ENCODE measurements at places on chromosomes 13 and 19.

- DNase-seq, result no peak
Measured at GRCh38 chr13:97130190-97130589, 91.9 kb upstream of the MBNL2 start.

DNA sequence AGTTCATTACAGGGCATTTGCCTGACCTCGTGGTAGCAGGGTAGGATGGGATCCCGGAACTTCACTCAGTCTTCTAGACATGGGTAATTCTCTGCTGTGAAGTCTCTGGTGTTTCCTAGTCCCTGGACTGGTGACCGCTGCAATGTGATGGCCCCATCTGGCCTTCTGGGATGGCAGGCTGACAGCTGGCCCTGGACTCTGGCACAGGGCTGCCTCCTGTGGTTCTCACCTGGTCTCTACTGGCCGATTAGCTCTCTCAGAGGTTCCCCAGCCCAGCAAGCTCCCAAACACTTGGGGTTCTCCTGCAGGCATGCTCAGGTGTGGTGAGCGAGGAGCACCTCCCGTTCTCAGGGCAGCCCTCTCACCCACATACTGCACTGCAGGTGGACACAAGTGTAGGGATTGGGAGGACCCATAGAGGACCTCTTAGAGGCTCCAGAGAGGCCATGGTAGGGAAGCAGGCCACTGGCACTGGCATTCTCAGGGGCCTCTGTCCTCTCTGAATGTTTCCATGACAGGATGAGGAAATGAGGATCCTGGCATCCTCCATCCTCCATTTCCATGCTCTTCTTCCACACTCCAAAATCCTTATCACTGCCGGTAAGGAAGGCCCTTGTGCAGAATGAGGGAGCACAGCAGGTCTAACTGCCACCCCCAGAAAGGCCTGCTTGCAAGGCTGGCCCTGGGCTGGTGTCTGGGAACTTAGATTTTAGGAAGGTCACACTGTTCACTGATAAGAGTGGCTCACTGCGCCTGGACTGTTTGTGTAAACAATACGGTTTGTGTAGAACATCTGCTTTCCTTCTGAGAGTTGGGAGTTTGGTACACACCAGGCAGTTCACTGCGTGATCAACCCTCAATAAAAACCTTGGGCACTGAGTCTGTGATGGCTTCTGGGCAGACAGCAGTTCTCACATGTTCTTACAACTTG, 31.5 kb upstream of the FARP1 start:
- DNase-seq, result no peak

- DNase-seq, result no peak
Measured at GRCh38 chr19:15072930-15073647, 8.9 kb upstream of the OR1I1 start.

DNA sequence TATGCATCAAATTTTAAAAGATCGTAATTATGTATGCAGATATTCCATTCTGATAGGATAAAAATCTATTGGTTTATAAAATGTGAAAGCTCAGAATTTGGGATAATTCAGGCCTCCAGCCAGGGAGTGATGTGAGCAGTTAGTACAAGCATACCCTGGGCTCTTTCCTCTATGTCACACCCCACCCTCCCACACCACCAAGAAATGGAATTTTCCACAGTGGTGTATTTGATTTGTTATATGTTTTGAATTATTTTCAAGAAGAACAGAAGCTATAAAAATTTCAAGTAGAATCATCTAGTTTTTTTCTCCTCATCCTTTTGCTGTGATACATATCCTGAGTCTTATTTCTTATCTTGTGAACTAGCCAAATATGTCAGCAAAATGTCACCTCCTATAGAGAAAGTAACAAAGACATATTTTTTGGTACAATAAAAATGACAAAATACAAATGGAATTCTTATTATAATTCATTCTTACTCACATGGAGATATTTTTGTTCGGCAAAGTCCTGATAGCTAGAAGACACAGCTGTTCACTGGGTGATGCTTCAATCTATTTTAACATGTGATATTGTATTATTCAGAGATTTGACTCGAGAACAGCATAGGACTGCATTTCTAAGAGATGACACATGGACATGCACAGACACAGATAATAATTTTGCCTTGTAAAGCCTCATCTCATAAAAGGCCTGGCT, 61.2 kb upstream of the FRY start:
- DNase-seq, result no peak

- DNase-seq, result no peak
Measured at GRCh38 chr13:102847272-102848234, 1.7 kb downstream of the ERCC5 start.

DNA sequence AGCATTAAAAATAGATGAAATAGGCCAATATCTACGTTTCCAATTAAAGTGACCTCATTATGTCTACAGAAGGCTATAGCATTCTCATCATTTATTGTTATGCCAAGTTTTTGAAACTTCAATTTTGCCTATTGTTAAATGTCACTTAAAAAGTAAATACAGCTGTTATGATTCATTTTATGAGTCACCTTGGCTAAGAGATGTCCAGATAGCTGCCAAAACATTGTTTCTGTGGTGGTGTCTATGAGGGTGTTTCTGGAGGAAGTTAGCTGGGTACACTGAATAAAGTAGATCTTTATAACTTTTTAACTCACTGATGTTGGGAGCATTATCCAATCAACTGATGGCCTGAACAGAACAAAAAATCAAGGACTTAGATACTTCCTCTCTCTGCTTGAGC, 1209.7 kb upstream of the PCDH9 start:
- DNase-seq, result no peak

- DNase-seq, result no peak
Measured at GRCh38 chr13:54805743-54806142, 1777.1 kb downstream of the OLFM4 start.

- no peak for DNase-seq
Measured at GRCh38 chr13:65011378-65011777, 2218.8 kb downstream of the PCDH9 start.

DNA sequence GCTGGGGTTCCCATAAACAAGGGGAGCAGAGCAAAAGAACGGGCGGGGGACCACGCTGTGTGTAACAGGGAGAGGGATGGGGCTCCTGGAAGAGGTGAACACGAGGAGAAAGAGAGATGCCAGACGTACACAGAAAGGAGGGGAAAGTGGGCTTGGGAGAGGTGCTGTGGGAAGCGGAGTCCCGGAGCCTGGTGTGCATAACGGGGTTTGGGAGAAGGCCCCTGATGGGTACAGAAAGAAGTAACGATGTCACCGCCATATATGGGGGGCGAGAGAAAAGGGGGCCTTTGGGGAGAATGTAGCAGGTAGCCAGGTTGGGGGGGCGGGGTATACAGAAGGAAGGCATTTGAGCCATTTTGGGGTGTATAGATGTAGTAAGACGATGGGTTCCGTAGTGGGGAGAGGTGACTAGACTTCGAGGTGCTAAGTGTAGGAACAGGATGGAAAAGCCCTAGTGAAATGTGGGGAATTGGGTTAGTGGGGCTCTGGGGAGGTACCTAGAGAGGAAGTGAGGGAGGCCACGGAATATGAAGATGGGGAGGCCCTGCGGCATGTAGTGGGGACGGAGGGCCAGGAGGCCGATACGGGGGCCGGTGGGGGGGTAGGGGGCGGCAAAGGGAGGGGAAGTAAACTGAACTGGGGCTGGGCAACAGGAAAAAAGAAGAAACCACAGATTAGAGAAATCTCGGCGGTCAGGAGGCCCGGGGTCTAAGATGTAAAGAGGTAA, 787 bp downstream of the ZNF580 start:
- DNase-seq, result peak; percentile 23

DNA sequence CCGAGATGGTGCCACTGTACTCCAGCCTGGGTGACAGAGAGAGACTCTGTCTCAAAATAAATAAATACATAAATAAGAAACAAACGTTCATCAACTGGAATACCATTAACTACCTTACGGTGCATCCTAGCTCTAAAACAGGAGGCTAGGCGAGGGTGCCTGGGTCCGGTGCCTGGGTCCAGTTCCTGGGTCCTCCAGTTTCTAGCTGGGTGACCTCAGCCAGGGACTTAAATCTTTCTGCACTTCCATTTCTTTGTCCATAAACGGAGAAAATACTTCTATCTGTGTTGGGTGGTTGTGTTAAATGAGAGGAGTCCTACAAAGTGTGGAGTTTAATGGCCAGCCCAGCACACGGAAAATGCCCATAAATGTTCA, 34.0 kb downstream of the RFX2 start:
- DNase-seq, result no peak

DNA sequence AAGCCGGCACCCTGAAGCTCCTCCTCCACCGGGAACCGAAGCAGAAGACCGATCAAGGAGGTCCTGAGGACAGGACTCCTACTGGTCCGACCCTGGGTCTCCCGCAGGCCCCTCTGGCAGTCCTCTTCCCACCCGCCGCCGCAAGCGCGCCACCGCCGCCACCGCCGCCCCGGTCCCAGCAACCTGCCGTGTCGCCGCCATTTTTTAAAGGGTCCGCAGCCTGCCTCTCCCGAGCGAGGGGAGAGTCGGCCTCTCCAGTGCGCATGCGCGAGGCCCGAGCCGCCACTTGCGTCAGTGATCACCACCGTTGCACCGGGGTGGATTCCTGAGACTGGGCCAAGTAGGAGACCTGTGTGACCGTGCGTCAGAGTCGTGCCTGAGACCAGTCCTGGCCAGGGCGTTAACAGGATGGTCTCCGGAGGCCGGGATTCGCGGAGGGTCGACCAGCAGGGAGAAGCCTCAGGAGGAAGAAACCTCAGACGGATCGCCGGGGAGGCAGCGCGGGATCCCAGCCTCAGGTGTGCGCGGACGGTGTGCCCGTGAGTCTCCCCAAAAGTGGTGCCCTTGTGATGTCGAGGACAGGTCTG, 51.6 kb downstream of the ZNF146 start:
- no peak for DNase-seq

DNA sequence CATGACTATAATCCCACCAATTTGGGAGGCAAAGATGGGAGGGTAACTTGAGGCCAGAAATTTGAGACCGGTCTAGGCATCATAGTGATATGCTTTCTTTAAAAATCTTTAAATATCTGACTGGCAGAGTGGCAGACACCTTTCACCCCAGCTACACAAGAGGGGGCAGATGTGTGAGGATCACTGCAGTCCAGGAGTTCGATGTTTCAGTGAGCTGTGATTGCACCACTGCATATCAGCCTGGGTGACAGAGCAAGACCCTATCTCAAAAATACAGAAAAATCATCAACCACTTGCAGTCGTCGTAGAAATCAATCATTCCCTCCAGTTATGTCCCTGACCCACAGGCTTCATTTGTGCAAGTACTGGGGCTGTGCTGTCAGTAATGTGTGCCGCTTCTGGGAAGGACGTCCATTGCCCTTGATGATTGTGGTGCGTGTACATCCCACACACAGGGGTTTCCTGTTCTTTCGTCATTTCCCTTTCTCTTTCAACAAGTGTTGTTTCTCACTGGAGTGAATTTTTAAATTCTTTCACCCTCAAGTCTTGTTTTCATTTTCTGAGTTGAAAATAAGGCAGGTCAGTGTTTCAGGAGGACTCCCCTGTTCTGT, 1.4 kb downstream of the LGALS14 start:
- peak; percentile 16 for DNase-seq

Measured in CD4-positive, alpha-beta T cell treated with Interleukin-6 at 100 ng/mL for 8 hours (primary cell).